ENCODE measurements at places on chromosomes 12 and 14.

DNA sequence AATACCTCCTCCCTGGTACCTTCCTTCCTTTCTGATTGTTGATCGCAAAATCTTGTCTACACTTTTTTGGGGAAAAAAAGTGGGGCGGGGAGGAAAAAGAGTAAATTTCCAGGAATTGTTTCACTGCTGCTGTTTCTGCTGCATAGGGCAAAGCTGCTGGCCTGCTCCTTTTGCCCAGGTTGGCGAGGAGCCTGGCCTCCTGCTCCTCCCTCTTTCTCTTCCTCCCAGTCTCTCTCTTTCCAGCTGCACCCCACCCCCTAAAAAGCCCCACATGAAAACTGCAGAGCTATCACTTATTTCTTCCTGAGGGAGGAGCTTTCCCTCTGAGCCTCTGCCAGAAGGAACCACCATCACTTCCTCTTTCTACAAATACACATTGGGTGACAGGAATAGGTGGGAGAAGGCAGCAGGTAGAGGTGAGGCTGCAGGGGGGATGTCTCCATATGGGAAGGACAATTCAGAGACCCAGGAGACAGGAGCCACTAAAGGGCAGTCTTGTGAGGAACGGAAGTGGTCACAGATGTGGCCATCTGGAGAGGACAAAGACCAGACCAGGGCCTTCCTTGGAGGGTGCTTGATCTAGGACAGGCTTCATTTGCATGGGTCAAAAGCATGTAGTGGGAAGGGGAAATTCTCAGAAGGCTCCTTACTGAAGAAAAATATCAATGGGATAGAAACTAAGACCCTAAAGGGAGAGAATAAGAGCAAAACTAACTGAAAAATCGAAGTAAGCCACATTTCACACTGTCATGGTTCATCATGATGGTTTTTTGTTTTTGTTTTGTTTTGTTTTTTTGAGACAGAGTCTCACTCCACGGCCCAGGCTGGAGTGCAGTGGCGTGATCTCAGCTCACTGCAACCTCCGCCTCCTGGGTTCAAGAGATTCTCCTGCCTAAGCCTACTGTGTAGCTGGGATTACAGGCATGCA lies 14.8 kb downstream of the ZBTB39 start:
- DNase-seq = no peak

GRCh38 chr14:75545907-75546306 lies 23.6 kb downstream of the BATF start:
- DNase-seq = no peak

- no peak for DNase-seq
These were observed 42.3 kb downstream of the BCL11B start for GRCh38 chr14:99229654-99230207.

DNA sequence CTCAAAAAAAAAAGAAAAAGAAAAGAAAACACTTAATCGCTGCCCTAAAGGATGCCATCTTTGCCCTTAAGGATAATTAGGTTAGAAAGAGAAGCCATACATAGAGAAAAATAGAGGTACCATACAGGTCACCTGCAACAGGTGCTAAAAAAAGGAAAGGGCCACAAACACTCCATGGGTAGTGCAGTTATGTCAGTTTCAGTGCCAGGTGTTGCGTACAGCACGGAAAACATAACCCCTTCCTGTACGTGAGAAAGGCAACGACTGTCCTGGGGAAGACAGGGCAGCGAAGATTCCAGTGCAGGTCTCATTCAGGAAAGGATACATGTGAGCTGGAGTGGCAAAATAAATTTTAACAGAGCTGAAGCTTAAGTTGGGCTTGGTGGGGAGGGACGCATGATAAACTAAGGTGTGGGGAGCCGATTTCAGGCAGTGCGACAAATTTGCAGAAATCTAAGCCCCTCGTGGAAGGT lies 553 bp upstream of the DAZAP2 start:
- DNase-seq = no peak

- DNase-seq = no peak
These were observed 2.4 kb upstream of the PDE6H start for GRCh38 chr12:14970473-14970872.

DNA sequence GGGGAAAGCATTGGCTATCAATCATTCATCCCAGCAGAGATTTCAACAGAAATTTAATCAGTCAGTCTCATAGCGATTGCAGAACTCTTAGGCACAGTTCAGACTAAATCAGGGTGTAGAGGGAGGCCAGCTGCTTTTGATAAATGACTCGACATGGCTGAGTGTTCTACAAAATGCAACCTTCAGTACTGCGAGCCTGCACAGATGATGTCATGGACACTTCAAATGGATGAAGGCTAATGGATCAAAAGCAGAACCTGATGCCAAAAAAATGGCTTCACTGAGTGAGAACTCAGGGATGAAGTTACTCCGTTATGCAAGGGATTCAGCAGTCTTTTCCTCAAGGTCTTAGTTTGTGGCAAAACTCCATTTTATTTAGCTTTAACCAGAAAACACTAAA lies 167.3 kb downstream of the DACT1 start:
- DNase-seq = no peak

GRCh38 chr14:96205059-96205977 lies 679 bp downstream of the BDKRB2 start:
- DNase-seq = no peak

GRCh38 chr12:67456431-67456901 lies 187.3 kb downstream of the CAND1 start:
- no peak for DNase-seq

- no peak for DNase-seq
These were observed 382.5 kb upstream of the ATP2B1 start for GRCh38 chr12:90090929-90091651.

- no peak for DNase-seq
These were observed 5.6 kb upstream of the OR10P1 start for GRCh38 chr12:55631056-55631455.

DNA sequence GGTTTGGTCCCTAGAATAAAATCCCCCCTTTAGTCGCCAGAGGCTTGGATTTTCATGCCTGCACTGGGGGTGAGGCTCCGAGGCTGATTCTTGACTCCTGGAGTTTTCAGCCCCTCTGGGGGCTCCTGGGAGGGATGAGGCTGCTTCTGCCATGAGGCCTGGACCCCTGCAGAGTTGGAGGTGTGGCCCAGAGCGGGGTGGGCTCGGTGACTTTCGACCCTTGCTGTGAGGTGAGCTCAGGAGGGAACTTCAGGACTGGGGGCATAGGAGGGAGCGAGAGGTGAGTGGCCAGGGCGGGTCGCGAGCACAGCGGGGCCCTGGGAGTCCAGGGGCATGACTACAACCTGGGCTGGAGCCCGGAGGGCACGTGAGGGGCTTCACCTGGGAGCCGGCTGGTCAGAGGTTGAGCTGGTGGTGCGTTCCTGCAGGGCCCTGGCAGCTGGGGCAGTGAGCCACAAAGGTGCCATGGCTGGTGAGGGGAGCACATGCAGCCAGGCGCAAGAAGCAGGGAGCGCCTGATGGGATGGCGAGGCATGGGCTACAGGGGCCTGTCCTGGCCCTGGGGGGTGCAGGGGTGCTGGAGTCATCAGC lies 168.2 kb downstream of the KIF26A start:
- no peak for DNase-seq

GRCh38 chr14:23931721-23932289 lies 21.8 kb upstream of the DHRS4 start:
- no peak for DNase-seq

DNA sequence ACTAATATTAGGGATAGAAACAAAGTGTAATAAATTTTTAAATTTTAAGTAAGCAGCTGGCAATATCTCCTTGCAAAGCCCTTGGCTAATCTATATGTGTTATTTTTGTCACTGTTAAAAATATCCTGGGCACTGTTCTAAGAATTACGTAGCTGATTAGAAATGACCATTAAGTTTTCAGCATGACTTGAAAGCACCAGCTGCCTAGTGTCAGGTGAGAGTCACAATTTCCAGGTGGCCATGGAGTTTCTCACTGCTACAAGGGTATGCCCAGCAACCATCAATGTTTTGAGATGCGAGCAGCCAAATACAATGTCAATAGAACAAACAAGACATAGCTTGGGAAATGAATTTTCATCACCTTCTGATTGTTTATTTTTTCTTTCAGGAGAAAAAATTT lies 23.3 kb upstream of the GYS2 start:
- no peak for DNase-seq

- no peak for DNase-seq
These were observed 26.8 kb downstream of the KLRK1 start for GRCh38 chr12:10362828-10363657.

DNA sequence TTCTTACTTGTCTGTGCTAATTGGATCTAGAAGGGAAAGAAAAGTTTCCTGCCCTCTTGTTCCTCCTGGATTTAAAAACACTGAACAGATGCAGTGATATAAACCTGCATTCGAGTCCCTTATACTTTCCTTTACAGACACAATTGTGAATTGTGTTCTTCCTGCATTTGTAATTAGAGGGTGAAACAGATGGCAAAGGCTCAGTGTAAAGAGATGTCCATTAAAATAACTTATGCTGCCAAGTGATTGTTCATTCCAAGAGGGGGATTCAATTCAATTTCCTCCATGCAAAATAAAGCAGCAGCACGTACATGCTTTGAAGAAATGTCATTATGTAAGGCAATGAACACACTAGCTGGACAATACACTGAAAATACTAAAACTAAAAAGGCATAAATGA lies 248.3 kb upstream of the LRIG3 start:
- no peak for DNase-seq

DNA sequence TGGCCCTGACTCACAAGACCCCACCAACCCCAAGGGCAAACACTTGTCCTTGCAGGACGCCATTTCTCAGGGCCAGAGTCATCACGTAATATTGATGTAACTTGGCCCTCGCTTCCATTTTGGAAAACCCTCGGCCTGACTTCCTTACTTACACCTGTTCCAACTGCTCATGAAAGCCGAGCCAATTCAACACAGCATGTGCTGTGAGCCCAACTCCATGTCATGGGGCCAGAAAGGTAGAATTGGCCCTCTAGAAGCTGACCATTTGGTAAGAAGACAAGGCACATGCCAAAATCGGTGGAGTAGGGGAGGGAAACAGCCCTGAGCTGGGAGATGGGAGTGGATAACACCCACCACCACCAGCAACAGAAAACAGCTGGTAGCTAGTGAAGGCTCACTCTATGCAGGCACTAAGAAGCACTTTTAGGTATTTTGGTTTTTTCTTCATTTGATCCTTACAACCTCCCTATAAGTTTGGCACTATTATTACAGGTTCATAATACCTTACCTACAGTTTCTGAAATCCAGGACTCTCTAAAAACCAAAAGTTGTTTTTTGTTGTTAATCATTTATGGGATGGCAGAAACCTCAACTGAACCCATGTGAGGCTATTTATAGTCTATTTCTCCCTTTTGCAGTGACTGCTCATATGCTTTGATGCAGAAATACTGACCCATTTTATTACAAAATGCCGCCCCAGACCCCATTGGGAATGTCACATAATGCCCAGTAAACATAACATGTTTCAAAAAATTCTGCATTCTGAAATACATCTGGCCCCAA lies 6.5 kb downstream of the TTC7B start:
- peak; percentile 83 for DNase-seq

GRCh38 chr12:5022465-5023061 lies 21.1 kb upstream of the KCNA5 start:
- peak; percentile 79 for DNase-seq

DNA sequence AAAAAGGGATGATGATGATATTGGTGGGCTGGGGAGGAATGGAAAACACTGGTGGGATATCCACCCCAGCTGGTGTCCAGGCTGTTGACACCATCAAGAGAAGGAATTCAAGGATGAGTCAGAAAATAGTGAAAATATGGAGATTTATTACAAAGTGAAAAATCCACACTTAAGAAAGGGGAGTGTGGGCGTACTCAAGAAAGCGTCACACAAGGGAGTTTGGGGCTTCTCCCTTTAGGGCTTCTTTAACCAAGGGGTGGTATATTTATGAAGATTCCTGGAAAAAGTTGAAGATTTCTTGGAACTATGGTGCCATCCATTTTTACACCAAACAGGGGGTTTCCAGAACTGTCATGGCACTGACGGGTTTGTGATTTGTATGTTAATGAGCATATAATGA lies 63.1 kb upstream of the ARID2 start:
- DNase-seq = no peak

DNA sequence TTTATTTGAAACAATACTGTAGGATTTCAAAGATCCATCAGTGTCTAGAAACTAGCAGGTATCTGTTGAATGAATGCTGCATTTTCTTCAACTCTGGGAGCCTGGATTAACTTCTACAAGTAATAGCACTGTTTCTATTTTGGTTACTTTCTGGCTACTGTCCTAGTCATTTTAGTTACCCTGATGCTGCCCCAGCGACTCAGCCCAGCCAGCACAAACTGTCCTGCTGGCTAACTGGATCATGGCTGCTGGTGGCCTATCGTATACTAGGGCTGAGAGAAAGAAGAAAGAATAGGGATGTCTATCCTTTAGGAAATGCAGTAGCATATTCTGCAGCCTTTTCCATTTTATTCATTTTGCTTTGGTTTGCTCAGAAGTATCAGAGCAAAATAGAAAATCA lies 53.9 kb downstream of the NTN4 start:
- DNase-seq = no peak

GRCh38 chr12:53097207-53097563 lies 282 bp upstream of the IGFBP6 start:
- peak; percentile 40 for DNase-seq

DNA sequence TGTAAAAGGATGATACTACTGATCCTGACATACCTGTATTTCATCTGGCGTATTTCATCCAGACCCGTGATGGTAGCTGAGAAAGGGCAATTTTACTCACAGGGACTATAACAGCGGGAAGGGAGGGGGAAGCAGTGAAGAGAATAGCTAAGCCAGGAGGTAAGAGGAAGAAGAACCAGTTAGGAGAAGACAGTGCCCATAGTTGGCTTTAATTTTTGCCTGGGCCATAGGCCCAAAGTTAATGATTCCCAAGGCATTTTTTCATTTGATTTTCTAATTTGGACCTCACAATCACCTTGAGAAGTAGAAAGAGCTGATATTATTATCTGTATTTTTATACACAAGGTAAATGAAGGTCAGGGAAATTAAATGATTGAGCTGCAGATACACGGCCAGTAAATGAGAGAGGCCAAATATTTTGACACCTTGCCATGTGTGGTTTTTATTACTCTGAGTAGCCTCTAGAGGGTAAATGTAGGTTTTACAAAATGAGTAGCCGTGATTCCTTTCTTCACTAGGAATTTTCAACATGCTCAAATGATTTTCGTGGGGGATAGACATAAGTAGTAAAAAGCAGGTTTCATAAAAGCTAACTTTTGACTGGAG lies 382.2 kb downstream of the FUT8 start:
- DNase-seq = no peak
